ENCODE measurements at places on chromosomes 3 and 15.

- DNase-seq = peak; percentile 2
Observed at GRCh38 chr15:86837294-86838061, 757.8 kb downstream of the AGBL1 start.

DNA sequence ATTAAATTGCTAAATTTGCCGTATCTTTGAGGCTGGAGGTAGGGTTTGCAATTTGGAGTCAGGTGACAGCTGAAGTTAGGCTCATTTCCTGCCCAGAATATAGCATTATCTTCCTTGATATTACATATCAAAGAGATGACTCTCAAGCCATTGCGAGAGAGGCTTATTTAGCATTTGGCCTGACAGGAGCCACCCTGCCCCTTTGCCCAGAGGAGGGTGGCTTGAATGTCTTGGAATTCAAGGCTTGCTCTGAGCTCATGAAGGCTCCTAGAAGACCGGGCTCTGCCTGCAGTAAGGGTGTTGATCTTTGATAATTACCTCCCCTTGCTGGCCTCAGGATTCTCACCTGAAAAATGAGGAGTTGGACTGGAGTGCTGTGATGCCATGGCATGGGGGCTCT lies 251.4 kb upstream of the C2CD4B start:
- DNase-seq = no peak

- DNase-seq = no peak
Observed at GRCh38 chr3:108806316-108806715, 16.3 kb upstream of the TRAT1 start.

- peak; percentile 90 for DNase-seq
Observed at GRCh38 chr15:60916679-60917460, 312.2 kb downstream of the RORA start.

GRCh38 chr15:90583471-90584252 lies 53.9 kb downstream of the CRTC3 start:
- DNase-seq = no peak

GRCh38 chr3:65288776-65289175 lies 601.0 kb upstream of the ADAMTS9 start:
- DNase-seq = no peak

- DNase-seq = peak; percentile 17
Observed at GRCh38 chr3:168123201-168124176, 27.8 kb upstream of the GOLIM4 start.

DNA sequence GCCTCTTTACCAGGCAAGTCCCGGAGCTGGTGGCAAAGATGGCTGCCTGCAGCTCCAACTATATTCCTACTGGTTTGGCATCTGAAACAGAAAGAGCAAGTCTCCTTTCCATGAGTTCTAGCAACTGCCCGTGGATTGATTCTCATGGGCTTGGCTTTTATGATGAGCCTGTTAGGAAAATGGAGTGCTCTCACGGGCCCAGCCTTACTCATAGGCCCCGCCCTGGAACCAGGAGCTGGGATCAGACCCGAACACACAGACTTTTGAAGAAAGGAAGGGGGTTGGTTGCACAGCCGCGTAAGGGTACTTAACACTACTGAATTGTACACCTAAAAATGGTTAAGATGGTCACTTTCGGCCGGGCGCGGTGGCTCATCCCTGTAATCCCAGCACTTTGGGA lies 2.9 kb downstream of the NRROS start:
- no peak for DNase-seq

DNA sequence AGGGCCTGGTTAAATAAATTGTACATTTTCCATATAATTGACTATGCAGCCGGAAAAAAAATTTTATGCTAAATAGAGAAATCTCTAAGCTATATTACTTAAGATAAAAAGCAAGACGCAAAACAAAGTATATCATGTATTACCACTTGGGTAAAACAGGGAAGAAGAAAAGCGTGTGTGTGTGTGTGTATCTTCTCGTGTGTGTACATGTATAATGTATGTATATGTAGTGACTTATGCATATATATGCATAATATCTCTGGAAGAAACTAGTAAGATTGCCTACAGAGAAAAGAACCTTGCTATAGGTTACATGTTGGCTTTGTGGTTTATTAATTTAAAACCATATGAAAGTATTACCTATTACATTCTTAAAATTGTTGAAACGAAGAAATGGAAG lies 19.0 kb downstream of the KNL1 start:
- no peak for DNase-seq

- DNase-seq = no peak
Observed at GRCh38 chr15:96262549-96263489, 67.7 kb upstream of the NR2F2 start.

All from fibroblast of pulmonary artery (primary cell).